Activated T-cell treated with anti-CD3 and anti-CD28 coated beads for 24 hours (primary cell): ENCODE measurements at places on chromosomes 1 and 21.

DNA sequence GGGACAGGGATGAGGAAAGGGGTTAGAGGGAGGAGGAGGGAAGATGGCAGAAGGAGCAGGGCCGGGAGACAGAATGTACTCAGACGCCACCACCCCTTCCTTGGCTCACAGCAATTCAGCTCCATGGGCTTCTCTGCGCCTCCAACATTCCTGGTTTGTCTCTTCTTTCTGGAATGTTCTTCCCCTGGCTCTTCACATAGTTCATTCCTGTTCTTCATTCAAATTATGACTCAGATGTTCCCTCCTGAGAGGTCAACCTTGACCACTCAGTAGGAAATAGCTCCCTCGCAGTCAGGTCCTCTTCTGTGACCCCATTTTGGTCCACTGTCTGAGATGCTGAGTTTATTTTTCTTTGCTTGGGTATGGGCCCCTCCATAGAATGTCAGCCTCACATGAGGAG lies 203.2 kb downstream of the C1orf94 start:
- DNase-seq = no peak

DNA sequence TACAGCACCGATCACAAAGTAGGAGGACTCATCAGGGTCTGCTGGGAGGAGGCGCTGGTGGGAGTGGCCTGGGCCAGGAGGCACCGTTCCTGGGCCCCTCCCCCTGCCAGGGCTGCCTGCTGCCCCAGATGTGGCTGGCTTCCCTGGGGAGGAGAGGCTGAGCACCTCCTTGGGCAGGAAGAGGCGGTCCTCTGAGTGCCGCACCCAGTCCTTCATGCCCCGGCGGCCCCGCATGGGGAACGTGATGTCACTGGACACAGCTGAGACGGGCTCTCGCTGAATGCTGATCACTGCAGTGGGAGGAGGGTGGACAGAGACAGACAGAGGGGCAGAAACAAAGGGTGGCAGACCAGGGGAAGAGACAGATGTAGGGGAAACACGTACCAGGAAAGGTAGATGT lies 24.8 kb downstream of the ADGRB2 start:
- DNase-seq = peak; percentile 28

GRCh38 chr1:12359359-12360133 lies 129.7 kb downstream of the VPS13D start:
- DNase-seq = no peak

GRCh38 chr1:31145648-31146047 lies 80.1 kb upstream of the PUM1 start:
- DNase-seq = no peak
